ENCODE measurements at places on chromosomes 4 and X. TPM values are rescaled to one million over a fixed set of nuclear protein-coding genes. Genes with fewer than 3 reads are reported as not detected.

The GYG2 gene
- 59.7 TPM for total RNA-seq

GRCh38 chr4:75729836-75730235, 5.5 kb downstream of the USO1 start:
- no peaks in the 10 kb centered on the region for H3K4me1 ChIP-seq
- DNase-seq = no peak

The ARMCX1 gene
- total RNA-seq = 6.1 TPM

The GPRIN3 gene
- not detected for total RNA-seq

The MTNR1A gene
- 1.2 TPM for total RNA-seq

The NUDT11 gene
- 44.6 TPM for total RNA-seq

- no peaks in the 10 kb centered on the region for H3K4me1 ChIP-seq
- DNase-seq = no peak
- H3K4me3 ChIP-seq = no peak overlapping the region
- no peaks in the 10 kb centered on the region for H3K27me3 ChIP-seq
- H3K36me3 ChIP-seq = no peaks in the 10 kb centered on the region
- H3K27ac ChIP-seq = no peak overlapping the region
Measured at GRCh38 chr4:32199639-32200038, 1479.5 kb downstream of the PCDH7 start.

GRCh38 chr4:79847411-79847810, 225.6 kb downstream of the ANTXR2 start:
- H3K27me3 ChIP-seq = no peaks in the 10 kb centered on the region
- H3K4me3 ChIP-seq = no peak overlapping the region
- H3K36me3 ChIP-seq = no peaks in the 10 kb centered on the region
- no peak for DNase-seq
- no peak overlapping the region for H3K27ac ChIP-seq

DNA sequence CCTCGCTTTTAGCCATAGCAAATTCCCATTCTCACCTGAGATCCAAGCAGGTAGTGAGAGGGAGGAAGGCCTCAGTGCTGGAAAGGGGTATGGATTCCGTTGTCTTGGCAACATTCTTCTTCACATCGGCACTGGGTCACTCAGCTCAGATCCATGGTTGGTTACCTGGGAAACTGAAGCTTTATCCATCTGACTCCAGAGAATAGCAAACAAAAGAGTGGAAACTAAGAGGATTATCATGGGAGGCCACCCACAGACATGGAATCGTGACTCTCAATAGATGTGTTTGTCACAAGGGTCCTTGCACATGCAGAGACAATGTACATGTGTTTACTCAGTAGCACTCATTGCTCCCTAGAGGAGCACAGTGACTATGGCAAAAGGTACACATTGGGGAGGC, 81.0 kb downstream of the MAGED4 start:
- no peak overlapping the region for H3K27ac ChIP-seq
- DNase-seq = no peak
- H3K4me1 ChIP-seq = peaks cover 28% of the 10 kb centered on the region

The FAM47A gene
- not detected for total RNA-seq

DNA sequence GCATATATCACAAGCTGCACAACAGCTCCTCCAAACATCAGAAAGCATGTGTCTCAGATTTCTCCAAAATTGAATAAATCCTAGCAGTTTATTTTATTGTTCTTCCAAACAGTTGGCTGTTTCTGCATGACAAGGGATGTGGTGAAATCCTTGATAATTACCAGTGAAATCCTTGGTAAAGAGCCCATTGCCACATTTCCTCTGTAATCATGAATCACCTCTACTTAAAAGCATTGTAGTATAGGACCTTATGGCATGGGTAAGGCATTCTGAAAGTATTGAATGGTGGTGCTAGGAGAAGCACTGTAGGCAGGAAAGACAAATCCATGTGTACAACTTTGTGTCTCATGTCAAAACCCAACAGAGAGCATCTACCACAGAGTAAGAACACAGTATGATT, 135.8 kb upstream of the NDST3 start:
- H3K36me3 ChIP-seq = no peaks in the 10 kb centered on the region
- peaks cover 8% of the 10 kb centered on the region for H3K4me1 ChIP-seq
- H3K4me3 ChIP-seq = no peak overlapping the region
- H3K27me3 ChIP-seq = no peaks in the 10 kb centered on the region
- DNase-seq = peak; percentile 14

GRCh38 chr4:32136081-32136787, 1416.1 kb downstream of the PCDH7 start:
- H3K4me1 ChIP-seq = peaks cover 9% of the 10 kb centered on the region
- H3K36me3 ChIP-seq = no peaks in the 10 kb centered on the region
- DNase-seq = no peak
- H3K27ac ChIP-seq = no peak overlapping the region

GRCh38 chrX:10031746-10032145, 64.6 kb downstream of the CLDN34 start:
- H3K36me3 ChIP-seq = no peaks in the 10 kb centered on the region
- no peak for DNase-seq
- no peaks in the 10 kb centered on the region for H3K27me3 ChIP-seq
- H3K4me3 ChIP-seq = no peak overlapping the region

- H3K4me3 ChIP-seq = no peak overlapping the region
- no peaks in the 10 kb centered on the region for H3K27me3 ChIP-seq
- no peak for DNase-seq
- H3K36me3 ChIP-seq = no peaks in the 10 kb centered on the region
Measured at GRCh38 chr4:128591482-128591881, 218.0 kb upstream of the JADE1 start.

GRCh38 chrX:121781991-121782390, 734.6 kb downstream of the GLUD2 start:
- H3K4me1 ChIP-seq = no peaks in the 10 kb centered on the region
- H3K27me3 ChIP-seq = no peaks in the 10 kb centered on the region
- no peak for DNase-seq
- H3K27ac ChIP-seq = no peak overlapping the region
- H3K36me3 ChIP-seq = no peaks in the 10 kb centered on the region
- H3K4me3 ChIP-seq = no peak overlapping the region

- H3K36me3 ChIP-seq = no peaks in the 10 kb centered on the region
- no peak overlapping the region for H3K27ac ChIP-seq
- H3K27me3 ChIP-seq = no peaks in the 10 kb centered on the region
- no peak for DNase-seq
- H3K4me1 ChIP-seq = no peaks in the 10 kb centered on the region
- H3K4me3 ChIP-seq = no peak overlapping the region
Measured at GRCh38 chrX:110302975-110303374, 14.9 kb downstream of the AMMECR1 start.

- H3K27me3 ChIP-seq = no peaks in the 10 kb centered on the region
- no peaks in the 10 kb centered on the region for H3K4me1 ChIP-seq
- H3K27ac ChIP-seq = no peak overlapping the region
Measured at GRCh38 chrX:46850771-46851170, 13.9 kb downstream of the RP2 start.

The MAGEA2 gene
- total RNA-seq = not detected

GRCh38 chrX:110806145-110806544, 10.5 kb upstream of the CHRDL1 start:
- H3K27ac ChIP-seq = no peak overlapping the region
- no peak overlapping the region for H3K4me3 ChIP-seq
- H3K4me1 ChIP-seq = no peaks in the 10 kb centered on the region
- H3K36me3 ChIP-seq = no peaks in the 10 kb centered on the region

DNA sequence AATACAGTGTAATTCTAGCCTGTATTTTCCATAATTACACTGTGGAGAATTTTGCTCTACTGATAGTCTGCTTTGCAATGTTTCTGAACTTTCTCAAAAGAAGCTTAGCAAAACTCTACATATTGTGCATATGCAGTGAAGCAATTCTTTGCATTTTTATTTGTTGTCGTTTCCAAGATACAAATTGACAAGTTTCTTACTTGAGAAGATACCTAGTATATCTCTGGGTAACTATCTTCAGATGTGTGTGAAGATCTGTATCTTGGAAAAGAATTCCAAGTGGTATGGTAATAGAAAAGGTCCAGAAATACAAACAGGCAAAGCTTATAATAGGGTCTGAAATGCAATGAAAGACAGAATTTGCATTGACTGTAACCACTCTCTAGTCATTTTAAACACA, 1119.8 kb upstream of the INTU start:
- DNase-seq = no peak
- H3K27ac ChIP-seq = peak overlapping the region; percentile 53
- H3K27me3 ChIP-seq = no peaks in the 10 kb centered on the region
- peaks cover 17% of the 10 kb centered on the region for H3K4me1 ChIP-seq
- no peaks in the 10 kb centered on the region for H3K36me3 ChIP-seq
- H3K4me3 ChIP-seq = no peak overlapping the region

DNA sequence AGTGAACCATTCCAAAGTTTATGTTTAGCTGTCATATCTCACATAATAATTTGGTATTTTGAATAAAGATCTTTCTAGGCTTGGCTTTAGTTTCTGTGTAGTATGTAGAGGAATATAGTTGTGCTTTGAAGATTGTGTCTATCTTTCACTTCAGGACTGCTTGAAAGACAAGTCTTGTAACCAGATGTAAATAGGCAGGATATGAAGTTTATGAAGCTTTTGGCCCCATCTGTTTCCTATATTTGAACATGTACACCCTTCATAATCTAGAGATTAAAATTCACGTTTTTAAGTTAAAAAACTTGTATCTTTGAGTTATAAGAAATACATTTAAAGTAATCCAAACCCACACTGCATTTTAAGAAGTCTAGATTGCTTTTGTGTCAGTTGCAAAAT, 11.7 kb upstream of the FREM3 start:
- H3K27ac ChIP-seq = no peak overlapping the region
- H3K4me3 ChIP-seq = no peak overlapping the region
- DNase-seq = no peak
- no peaks in the 10 kb centered on the region for H3K27me3 ChIP-seq

DNA sequence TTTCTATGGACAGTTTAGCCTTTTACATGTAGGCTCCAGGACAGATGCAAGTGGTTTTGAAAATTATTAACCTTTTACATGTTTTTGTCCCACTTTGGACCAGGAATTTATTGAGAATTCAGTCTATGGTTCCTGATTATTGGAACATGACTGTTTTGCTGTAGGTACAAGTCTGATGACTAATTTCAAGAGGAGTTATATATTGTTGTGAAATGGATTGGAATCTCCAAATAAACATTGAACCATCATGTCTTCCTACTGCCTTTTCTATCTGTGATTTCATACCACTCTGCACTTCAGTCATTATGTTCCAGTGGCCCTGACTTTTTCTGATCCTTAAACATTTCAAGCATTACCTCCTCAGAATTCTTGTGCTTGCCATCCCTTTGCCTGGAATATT, 35.9 kb downstream of the TBC1D19 start:
- H3K27me3 ChIP-seq = no peaks in the 10 kb centered on the region
- no peak for DNase-seq
- H3K4me3 ChIP-seq = no peak overlapping the region
- peaks cover 8% of the 10 kb centered on the region for H3K4me1 ChIP-seq
- no peaks in the 10 kb centered on the region for H3K36me3 ChIP-seq

The ENPEP gene
- 13.2 TPM for total RNA-seq

- DNase-seq = no peak
- H3K4me3 ChIP-seq = no peak overlapping the region
- H3K27ac ChIP-seq = no peak overlapping the region
- H3K36me3 ChIP-seq = no peaks in the 10 kb centered on the region
- no peaks in the 10 kb centered on the region for H3K4me1 ChIP-seq
Measured at GRCh38 chrX:150856101-150856500, 42.4 kb downstream of the CD99L2 start.

The PAGE4 gene
- not detected for total RNA-seq

Measured in A673 (cell line).